ENCODE measurements at places on chromosomes 12 and 14.

DNA sequence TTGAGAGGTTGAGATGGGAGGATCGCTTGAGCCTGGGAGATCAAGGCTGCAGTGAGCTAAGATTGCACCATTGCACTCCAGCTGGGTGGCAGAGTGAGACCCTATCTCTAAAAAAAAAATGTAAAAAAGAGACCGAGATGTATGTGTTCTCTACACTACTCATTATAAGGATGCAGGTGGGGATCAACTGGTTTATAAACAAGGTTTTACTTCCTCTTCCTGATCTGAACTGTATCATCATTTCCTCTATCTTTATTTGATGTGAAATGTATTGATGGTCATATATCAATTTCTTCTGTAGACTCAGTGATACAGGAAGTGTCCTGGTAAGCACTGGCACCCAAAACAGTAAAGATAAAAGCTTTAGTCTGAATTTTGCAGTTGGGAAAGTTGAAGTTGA lies 20.1 kb upstream of the USP44 start:
- no peak for DNase-seq

DNA sequence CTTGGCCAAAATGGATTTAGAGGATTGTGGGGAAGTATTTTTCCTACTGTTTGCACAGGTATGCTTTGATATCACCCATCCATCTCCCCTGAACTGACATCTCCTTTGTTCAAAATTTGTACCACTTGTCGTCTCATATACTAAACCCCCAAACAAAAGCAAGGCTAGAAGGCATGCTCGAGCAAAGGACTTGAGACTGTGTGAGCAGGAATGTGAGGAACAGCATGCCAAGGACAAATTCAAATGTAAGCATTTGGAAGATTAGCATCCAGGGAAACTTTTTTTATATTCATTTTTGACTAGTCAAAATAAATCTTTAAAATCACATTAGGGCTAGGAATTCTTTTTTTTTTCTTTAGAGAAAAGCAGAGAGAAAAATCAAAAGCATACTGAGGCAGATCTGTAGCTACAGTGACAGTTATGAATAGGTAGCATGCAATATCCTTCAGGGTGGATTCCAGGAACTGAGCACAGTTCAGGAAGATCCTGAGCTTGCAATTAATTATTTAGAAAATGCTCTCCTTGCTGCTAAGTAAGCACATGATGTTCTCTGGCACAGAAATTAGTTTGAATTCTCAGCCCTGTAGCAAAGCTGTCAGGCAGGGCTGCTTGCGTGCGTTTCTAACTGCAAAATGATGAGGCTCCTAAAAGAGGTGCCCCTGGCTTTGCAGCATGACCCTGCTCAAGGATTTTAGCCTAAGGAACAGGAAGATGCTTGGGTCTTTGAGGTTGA lies 327.7 kb downstream of the LRIG3 start:
- no peak for DNase-seq

DNA sequence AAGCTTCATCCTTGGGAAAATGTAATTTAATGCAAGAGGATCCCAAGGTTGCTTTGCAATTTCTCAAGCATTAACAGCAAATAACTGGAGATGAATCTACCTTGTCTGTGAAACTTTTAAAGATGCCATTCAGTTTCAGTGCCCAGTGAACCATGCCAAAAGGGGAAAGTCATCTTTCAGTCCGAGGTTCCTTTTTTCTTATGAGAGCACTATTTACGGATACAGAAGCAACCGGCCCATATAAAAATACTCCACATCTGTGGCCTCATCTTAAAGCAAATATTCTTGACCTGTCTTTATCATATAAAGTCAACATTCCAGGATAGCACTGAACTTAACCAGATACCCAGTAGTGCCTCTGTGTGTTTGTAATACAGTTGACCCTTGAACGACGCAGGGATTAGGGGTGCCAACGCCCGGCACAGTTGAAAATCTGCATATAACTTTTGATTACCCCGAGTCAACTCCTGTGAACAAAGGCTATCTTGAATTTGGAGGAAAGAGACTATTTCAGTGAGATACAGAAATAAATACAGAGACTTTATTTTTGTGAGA lies 209.4 kb downstream of the PCNX1 start:
- no peak for DNase-seq

- peak; percentile 48 for DNase-seq
Measured at GRCh38 chr12:53223389-53224060, 8.5 kb downstream of the RARG start.

- no peak for DNase-seq
Measured at GRCh38 chr12:1873531-1874510, 44.6 kb downstream of the CACNA2D4 start.

DNA sequence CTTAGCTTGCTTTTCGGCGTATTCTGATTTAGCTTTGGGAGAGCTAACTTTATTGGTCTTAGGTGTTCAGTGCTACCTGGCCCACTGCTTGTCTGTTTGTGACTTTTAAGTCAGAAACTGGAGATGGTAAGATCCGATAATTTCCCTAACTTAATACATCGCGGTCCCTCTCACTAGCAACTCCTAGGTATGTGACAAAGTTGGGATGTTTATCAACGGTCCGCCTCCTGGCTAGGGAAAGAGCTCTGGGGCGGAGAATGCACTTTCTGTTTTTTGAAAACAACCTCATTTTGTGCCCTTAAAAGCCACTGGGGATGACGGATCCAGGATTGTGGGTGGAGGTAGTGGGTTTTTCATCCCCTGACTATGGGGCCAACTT lies 1.2 kb downstream of the CDKN1B start:
- DNase-seq: peak; percentile 35

DNA sequence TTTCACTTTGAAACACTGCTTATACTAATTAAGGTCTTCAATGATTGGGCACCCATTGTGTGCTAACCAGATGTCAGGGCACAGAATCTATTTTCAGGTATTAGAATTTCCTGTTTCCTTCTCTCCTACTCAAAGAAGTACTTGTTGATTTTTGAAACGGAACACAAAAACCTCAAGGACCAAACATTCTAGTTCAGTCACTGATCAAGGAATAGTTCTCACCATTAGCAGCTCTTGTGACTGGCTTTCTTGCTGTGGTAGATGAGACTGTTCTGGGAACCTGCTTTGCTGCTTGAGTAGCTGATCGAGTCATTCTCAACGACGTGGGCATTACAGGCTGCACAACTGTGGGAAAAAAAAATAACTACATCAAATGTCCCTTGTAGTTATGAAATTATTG lies 11.0 kb downstream of the DLGAP5 start:
- DNase-seq: no peak

- no peak for DNase-seq
Measured at GRCh38 chr14:101249676-101250036, 311.6 kb upstream of the DIO3 start.

DNA sequence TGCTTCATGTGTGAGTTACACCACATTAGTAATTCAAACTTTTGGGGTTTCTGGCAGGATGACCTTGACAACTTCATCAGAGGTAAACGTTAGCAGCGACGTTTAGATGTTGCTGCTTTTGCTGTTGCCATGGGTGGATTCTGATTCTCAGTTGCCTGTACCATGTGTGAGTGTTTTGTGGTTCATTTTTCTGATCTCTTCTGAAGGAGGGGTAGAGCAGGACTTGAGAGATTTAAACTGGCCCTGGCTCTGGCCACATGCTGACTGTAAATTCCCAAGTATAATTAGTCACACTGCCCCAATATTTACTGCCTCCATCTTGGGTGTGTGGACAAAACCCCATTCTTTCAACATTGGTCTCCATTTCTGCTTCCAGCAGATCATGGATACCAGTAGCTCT lies 110.4 kb downstream of the ETV6 start:
- DNase-seq: no peak

DNA sequence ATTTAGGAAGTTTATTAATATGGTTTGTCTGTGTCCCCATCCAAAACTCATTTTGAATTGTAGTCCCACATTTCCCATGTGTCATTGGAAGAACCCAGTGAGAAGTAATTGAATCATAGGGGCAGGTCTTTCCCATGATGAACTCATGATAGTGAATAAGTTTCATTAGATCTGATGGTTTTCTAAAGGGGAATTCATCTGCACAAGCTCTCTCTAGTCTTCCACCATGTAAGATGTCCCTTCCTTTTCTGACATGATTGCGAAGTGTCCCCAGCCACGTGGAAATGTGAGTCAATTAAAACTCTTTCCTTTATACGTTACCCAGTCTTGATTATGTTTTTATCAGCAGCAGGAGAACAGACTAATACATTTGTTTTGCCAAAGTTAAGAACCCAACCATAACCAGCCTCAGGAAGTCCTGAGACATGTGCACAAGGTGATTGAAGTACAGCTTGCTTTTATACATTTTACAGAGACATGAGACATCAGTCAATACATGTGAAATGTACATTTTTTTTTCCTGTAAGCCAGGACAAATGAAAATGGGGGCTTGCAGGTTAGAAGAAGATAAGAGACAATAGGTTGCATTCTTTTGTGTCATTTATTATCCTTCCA lies 1136.7 kb downstream of the TMEM121 start:
- DNase-seq: no peak

- DNase-seq: peak; percentile 88
Measured at GRCh38 chr12:53938326-53939140, at the start of gene HOXC13. TSS of gene HOXC13 (plus strand) at chr12:53938831. CDS start at chr12:53938907, 76 bp downstream.

DNA sequence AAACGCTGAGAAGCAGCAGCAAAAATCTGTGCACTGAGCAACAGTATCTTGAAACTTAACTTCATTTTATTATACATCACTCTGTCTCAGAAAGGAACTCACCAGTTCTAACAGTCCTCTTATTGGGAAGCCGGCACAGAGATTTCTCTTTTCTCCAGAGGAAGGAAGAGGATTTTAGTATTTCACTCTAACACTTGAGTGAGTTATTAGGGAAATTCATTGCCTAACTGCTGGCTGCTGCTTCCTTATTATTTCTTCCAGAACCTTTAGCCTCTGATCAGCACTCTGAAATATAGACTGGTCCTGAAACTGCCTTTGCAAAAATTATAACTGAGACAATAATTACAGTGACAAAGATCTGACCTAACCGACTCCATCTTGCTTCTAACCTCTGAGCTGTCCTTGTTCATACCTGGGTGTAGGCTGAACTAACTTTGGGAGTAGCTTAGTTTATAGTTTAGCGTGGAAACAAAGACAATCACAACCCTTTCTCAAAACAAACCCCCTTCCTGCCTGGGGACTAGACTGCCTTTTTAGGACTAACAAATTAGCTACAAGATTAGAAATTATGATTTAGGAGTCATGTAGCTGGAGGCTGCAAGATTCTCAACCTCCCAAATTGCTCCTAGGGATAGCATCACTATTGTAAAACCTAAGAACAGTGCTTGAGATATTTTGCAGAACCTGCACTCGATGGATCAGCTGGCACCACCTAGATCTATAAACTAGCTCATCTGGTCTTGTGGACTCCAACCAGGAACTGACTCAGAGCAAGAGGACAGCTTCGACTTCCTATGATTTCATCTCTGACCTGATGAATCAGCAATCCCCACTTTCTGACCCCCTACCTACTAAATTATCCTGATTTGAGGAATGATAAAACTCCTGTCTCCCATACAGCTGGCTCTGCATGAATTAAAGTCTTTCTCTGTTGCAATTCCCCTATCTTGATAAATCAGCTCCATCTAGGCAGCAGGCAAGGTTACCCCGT lies 117.5 kb downstream of the DYRK2 start:
- peak; percentile 95 for DNase-seq

DNA sequence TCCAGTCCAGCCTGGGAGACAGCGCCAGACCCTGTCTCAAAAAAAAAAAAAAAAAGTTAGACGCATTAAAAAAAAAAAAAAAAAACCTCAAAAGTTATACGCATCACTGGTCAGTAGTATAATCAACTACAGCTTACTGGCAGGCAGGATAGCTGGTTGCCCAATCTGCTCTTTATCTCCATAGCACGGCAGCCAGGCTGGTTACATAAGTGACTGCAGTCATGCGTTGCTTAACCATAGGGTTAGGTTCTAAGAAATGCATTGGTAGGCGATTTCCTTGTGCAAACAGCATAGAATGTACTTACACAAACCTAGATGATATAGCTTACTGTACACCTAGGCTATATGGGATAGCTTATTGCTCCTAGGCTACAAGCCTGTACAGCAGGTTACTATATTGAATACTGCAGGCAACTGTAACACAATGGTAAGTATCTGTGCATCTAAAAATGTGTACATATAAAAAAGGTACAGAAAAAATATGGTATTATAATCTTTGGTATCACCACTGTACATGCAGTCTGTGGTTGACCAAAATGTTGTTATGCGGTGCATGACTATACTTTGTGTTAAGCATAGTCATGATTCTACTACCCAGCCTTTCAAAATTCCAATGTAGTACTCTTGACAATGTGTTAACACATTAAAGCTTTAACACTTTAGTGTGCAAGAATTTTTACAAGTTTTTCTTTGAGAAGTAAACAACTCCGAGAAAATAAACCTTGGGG lies 8.1 kb downstream of the L2HGDH start:
- no peak for DNase-seq

DNA sequence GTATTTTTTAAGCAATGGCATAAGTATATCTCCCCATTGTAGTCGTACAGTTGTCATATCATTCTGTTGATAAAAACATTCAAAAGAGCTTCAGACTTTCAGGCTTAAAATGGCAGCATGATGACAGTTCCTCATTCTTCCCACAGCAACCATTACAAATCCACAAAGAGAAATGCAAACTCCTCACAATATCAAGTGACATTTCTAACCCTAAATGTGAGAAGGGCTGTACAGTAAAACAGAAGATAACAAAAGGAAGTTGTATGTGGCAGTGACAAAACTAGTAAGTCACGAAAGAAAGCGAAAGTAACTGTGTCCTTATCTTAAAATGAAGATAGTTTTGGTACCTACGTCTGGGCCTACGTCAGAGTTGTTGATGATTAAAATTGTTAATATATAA lies 46.7 kb downstream of the GXYLT1 start:
- DNase-seq: no peak

DNA sequence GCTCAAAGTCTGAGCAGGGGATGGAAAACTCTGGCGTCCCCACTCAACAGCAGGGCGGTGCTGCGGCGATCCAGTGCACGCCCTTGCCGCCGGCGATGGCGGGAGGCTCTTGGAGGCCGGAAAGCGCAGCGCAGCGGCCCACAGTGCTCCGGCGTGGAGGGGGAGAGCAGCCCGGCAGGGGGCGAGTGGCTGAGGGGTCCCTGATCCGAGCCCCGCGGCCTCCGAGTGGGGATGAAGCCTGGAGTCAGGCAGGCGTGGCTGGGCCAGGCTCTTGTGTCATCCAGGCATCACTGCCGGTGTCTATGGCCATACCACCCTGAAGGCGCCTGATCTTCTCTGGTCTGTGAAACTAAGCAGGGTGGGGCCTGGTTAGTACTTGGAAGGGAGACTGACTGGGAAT lies 183.1 kb downstream of the ALG10 start:
- DNase-seq: no peak

GRCh38 chr14:59986556-59987059 lies 66.7 kb downstream of the LRRC9 start:
- DNase-seq: no peak

DNA sequence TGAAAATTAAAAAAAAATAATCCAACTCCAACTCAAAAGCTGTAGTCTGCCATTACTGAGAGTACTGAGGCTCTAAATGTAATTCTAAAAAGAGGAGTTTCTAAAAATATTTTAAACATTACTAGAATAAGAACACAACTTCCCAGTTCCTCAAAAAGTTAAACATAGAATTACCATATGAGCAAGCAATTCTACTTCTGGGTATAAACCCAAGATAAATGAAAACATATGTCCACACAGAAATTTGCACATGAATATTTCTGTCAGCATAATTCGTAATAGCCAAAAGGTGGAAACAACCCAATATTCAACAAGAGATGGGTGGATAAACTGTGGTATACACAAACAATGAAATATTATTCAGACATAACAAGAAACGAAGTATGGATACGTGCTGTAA lies 15.0 kb upstream of the NR2C1 start:
- no peak for DNase-seq

All from ELR (cell line).